Activated effector memory CD4-positive, alpha-beta T cell treated with anti-CD3 and anti-CD28 coated beads, Interleukin-2, amount 50 U/mL, for 16 hours (primary cell): ENCODE measurements at places on chromosomes 6 and 20.

DNA sequence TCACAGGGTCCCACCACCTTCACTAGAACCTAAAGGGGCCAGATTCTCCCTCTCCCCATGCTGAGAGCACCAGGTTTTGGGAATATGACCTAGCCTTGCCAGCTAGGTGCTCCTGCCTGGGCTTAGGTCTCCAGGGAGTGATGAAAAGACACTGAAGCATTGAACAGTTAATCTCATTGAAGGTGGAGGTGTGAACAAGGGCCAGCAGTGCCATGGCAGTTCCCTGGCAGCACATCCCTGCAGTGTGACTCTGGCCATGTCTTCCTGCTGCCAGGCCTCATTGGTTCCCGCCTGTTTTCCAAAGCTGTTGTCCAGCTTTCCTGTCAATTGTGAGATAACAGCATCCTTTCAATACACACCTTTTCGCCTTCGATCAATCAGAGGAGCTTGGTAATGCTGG, 10.9 kb downstream of the PPIL6 start:
- DNase-seq: no peak

- DNase-seq: no peak
Measured at GRCh38 chr20:2918096-2919049, 45.1 kb downstream of the PTPRA start.

- no peak for DNase-seq
Measured at GRCh38 chr20:21360705-21361104, 36.6 kb downstream of the NKX2-4 start.

GRCh38 chr20:17885544-17885943, 83.0 kb downstream of the SNX5 start:
- no peak for DNase-seq

DNA sequence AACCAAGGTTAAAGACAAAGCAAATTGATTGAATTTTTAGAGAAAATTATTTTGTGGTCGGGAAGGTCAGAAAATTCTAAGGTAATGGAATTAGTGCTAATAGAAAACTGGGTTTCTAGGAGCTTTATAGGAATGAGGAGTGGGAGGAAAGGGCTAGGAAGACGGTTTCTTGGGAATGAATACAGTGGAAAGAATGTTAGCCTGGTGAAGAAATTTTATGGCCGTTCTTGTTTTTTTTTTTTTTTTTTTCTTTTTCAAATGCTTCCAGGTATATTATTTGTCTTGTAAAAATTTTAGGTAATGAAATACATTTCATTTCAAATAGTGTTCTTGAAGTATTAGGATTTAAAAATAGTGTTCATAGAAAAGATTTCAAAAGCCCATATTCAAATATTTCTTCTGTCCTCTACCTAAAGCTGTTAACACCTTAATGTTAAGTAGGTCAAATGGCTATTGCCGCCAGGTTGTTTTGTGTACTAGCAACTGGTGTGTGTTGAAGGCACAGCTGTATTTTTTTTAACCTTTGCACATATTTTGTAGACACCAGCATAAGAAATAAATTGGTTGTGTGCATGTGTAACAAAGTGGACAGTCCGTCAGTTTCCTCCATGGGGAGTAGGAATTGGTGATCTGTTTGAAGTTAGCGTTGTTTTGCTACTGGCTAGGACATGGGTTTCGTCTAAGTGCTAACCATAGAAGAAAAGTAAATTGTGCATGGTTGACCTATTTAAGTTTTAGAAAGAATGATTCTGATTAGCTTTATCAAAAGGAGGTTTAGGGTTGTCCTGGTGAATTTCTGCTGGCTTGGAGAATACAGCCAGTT, 32.3 kb downstream of the AFDN start:
- no peak for DNase-seq

DNA sequence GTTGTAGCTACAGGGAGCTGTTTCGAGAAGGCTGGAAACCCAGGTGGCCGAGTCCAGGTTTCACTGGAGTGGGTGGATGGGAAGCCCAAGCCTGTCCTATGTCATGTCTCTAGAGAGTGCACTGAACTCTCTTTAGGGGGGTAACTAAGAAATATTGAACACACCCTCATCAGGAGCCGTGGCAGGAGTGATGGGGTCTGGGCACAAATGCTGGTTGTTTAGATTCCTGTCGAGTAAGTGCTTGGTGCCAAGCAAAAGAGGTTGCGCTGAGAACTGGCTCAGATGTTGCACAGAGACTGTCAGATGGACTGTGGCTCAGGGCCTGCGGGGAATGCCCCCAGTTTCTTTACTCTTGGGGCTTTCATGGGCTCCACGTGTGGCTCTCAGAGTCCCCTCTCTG, 7.3 kb upstream of the FAM209A start:
- no peak for DNase-seq

DNA sequence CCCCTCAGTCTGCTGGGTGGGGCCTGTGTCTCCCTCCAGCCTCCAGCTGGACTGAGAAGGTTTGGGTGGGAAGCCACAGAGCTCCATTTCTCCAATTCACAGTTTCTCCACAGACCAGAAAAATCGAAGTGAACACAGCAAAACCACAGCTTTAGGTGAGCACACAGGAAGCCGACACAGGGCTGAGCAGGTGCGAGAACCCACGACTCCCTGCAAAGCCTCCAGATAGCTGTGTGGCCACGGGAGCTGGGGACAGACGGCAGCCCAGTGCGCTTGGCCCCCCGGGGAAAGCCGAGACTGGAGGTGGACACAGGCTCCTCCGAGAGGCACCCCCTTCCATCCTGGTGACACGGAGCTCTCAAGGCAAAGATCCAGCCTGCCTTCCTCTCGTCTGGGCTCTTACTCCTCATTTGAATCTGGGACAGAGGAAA, 29.0 kb upstream of the MPC1 start:
- peak; percentile 69 for DNase-seq

GRCh38 chr20:13006825-13007224, 1.9 kb upstream of the SPTLC3 start:
- no peak for DNase-seq

DNA sequence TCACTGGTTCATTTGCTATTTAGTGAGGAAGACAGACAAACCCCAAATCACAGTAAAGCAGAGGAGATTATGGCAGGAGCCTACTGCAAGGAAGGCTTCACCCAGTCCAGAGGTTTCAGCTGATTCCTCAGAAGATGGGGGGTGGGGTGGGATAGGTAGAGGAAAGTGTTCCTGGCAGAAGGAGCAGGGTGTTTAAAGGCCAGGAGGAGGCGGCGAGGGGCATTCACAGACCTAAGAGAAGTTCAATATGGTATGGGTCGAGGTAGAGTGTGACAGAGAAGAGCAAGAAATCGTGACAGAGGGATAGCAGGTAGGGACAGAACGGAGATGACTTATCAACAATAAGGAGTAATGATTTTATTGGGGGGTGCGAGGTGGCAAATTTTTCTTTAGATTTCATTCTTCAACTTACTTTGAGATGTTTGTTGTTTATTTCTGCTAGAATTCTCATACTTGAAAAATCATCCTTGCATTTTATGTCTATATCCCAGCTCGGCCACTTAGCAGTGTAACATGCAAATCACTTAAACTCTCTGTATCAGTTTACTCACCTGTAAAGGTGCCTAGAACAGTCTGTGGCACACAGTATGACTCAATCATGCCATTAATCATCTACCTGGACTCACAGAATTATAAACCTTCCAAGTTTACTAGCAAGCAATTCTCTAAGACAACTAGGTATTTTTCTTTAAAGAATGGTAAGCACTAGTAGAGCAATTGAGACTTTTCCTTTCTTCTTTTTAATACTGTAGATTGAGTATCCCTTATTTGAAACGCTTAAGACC, 176.7 kb downstream of the REV3L start:
- no peak for DNase-seq

- DNase-seq: no peak
Measured at GRCh38 chr20:13800728-13801134, 15.9 kb downstream of the NDUFAF5 start.

DNA sequence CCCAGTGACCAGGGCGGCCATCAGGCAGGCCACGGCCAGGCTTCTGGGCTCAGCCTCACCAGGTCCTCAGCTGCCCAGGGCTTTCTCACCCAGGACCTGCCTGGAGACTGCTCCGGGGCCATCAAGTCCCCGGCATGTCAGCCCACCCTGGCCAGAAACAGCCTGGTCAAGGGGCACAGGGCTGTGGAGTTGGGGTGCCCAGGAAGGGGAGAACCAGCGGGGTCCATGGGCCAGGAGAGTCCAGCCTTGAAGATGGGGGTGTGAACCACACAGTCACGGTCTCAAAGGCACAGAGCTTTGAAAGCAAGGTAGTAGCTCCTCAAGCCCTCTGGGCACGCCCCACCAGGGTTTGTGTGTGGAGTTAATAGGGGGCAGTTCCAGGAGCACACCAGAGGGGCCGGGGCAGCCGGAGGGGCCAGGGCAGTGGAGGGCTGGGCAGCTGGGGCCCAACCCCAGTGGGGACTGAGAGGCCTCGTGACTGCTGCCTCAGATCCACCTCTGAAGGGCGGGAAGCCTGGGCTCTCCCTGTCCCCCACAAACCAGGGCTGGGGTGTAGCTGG, 48.0 kb upstream of the BHLHE23 start:
- DNase-seq: peak; percentile 45

GRCh38 chr20:23257848-23258746, 92.5 kb upstream of the NXT1 start:
- DNase-seq: no peak

GRCh38 chr6:142827369-142827768, 117.6 kb downstream of the HIVEP2 start:
- DNase-seq: no peak

GRCh38 chr6:152508477-152508876, 128.7 kb downstream of the SYNE1 start:
- no peak for DNase-seq

- no peak for DNase-seq
Measured at GRCh38 chr20:32215729-32216128, 8.0 kb downstream of the POFUT1 start.

DNA sequence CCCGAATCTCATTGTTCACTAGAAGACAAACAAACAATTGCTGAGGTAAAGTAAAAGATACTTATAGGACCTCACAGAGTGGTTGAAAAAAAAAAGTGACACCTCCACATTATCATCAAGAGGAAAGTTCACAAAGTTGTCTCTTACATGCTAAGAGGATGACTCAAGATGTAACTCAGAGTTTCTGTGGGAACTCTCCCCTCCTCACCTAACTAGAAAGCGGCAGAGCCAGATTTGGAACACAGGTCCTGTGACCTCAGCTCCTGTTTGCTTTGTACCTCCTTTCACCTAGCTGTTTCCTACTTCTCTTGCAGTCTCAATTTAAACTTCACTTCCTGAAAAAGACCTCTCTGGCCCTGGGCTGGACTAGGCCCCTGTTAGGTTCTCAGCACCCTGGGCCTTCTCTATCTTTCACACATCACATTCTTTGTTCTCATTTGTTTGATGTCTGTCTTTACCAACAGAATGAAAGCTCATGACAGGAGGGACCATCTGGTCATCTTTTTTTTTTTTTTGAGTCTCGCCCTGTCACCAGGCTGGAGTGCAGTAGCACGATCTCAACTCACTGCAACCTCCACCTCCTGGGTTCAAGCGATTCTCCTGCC, 60.8 kb downstream of the CD24 start:
- DNase-seq: no peak

- DNase-seq: peak; percentile 67
Measured at GRCh38 chr6:139029470-139030227, 1.1 kb downstream of the ABRACL start.

DNA sequence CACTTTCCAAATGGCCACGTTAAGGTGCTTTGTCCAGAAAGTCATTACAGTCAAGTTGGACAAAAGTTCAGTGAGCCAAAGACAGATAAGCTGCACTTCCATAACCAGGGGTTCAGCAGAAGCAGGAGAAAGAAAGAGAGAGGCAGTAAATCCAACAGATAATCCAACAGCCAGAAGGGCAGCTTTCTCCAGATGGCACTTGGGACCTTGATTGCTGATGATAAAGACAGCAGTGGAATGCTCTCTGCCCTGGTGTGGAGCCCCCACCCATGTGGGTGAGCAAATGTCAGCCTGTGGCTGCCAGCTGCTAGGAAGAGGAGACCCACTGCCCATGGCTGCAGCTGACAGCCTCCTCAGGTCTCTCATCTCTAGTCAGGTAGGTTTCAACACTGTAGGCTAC, 18.7 kb upstream of the NRSN1 start:
- no peak for DNase-seq

DNA sequence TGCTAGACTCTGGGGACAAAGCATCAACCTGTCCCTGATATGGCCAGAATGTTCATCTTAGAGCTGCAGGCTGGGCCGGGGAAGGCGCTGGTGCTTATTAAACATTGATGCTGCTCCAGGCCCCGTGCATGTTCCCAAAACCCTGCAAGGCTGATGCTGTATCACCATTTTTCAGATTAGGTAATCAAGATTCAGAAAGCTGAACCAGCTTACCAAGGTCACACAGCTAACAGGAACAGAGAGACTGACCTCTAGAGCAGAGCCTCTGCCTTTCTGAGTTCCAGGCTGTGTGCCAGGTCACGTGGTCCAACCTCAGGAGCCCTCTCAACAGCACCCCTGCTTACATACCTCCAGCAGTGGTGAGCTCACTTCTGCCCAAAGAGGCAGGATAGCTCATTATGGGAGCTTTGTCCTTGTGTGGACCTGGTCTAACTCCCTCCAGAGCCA, 16.1 kb upstream of the VSTM2L start:
- DNase-seq: no peak

GRCh38 chr6:69917834-69918233, 51.5 kb downstream of the COL19A1 start:
- DNase-seq: no peak
